ENCODE measurements at places on chromosomes 5 and 9.

GRCh38 chr9:99680191-99680590 is 141.5 kb upstream of the NR4A3 start:
- DNase-seq, result no peak

DNA sequence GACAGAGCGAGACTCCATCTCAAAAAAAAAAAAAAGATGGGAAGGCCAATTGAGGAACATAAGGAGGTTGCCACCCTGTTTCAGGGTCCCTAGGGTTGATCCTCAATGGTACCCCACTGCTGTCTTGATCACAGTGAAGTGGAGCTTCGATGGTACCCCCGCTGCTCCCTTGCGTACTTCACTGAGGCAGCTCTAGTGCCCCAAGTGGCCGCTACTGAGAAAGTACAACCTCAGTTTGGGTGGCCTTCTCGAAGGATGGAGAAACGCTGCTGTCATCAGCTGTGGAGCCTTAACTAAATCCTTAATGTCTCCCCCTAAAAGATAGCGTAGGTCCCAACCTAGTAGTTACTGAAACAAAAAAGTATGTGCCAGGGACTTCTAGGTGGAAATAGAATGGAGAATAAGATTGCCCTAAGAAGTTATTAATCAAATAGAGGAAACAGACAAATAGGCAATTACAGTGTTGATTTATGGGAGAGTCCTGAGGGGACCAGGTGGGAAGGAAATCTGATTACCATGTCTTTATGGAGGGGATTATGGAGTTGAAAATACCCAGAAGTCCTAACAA is 6.3 kb downstream of the TESK1 start:
- no peak for DNase-seq

- DNase-seq, result no peak
These were observed 69.6 kb downstream of the ANKRD33B start for GRCh38 chr5:10633271-10634049.

DNA sequence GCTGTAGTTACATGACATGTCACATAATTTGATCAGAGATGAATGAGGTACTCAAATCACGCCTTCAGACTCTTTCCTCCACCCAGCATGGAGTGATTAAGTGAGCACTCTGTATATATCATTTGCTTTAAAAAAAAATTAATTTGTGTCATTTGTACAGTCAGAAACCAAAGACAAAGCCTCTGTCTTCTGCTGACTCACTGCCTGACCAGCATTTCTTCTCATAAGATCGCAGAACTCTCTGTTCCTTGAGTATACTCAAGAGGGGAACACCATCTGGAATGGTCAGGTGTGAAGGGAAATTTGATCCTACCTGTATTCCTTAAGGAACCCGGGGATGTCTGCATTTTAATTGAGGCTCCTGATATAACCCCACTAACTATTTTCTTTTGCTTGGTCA is 254.4 kb downstream of the FAM114A2 start:
- DNase-seq, result no peak

DNA sequence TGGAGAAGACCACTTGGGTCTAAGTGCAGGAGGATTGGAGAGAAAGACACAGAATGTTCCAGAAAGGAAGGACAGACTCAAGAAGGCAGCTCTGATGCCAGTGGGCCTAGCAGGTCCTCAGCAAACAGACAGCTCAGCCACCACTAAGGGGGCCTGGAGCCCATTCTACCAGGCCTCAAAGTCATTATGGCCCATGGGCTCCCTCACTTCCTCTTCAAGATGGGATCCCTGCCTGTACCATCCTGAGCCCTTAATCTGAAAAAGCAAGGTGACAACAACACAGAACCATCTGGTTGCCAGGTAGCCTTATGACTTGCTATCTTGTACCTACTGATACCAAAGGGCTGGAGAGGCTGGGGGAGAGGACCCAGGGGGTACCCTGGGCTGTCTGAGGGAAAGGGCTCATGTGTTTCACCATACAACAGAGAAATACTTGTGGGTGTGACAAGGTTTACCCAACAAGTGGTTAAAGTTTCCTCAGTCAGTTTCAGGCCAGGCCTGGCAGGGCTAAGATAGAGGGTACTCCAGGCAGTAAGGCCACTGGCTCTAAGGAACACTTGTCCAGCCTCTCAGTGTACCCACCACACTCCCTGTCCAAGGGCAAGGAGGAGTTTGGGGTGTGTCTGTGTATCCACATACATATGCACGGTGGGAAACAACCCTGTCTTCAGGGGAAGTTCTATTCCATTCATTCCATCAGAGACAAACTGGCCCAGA is 30.7 kb downstream of the TCF7 start:
- DNase-seq, result peak; percentile 29

GRCh38 chr5:62343428-62343827 is 37.4 kb downstream of the KIF2A start:
- DNase-seq, result no peak

- no peak for DNase-seq
These were observed 25.7 kb upstream of the IL9 start for GRCh38 chr5:135921388-135921787.

GRCh38 chr5:152560512-152561137 is 155.5 kb upstream of the NMUR2 start:
- peak; percentile 58 for DNase-seq

GRCh38 chr5:60533789-60534188 is 166.2 kb downstream of the DEPDC1B start:
- no peak for DNase-seq

GRCh38 chr5:136249678-136250266 is 56.8 kb upstream of the SMIM32 start:
- DNase-seq, result peak; percentile 68

- no peak for DNase-seq
These were observed 1.0 kb upstream of the EDIL3 start for GRCh38 chr5:84385705-84386104.

DNA sequence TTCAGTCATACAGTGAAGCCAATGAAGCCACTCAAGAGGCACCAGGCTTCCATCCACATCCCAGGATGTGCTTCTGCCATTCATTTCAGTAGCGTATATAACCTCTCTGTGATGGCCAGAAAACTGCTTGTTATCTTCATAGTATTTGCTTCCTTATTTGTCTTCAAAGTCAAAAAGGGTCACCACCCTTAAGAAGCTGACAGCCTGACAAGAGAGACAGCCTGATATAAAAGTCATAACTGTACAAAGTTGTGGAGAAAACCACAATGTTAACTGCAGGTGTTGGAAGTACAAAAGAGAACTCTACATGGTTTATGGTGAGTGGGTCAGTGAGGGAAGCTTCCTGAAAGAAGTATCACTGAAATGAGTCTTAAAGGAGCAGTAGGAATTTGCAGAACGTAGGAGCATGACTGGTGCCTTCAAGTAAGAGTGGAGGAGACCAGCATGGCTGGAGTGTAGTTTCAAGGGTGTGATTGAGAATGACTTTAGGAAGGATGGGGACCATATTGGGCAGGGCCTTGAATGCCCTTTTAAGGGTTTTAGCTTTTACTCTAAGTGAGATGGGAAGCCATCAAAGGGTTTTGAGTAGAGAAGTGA is 33.7 kb downstream of the NIM1K start:
- no peak for DNase-seq

DNA sequence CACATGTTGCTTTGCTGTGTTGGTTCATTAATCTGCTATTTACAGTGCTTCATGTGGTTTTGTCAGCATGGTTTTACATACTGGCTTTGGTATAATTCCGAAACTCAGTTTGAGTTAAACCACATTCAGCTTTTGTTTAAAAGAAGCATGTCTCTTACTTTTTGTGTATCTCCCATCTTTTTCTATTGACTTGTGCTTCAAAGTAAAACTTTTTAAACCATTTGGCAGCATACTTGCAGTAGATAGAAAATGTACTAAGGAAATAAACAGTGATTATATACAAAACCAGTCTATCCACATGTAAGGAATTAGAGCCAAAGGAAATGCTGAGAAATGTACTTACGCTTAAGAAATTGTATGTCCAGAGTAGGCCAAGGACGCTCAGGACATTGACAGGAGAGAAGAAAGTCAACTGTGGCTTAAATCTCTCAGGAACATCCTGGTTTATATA is 286.9 kb downstream of the ARHGEF28 start:
- DNase-seq, result no peak

DNA sequence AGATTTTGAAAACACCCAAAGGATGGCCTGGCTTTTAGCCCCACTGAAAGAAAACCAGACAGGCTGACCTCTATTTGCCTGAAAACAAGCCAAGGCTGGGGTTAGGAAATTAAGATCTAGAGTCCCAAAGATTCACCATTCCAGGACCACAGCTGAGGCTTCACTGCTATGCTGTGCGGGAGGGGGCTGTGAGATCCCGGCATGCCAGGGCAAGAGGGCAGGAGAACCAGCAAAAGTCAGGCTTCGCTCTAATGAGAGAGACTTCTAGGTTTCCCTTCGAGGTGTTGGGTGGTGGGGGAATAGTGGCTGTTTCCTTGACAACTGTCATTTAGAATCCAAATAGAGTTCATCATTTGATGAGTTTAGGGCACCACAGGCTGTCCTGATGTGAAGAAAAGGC is 152.9 kb upstream of the NFIB start:
- no peak for DNase-seq

DNA sequence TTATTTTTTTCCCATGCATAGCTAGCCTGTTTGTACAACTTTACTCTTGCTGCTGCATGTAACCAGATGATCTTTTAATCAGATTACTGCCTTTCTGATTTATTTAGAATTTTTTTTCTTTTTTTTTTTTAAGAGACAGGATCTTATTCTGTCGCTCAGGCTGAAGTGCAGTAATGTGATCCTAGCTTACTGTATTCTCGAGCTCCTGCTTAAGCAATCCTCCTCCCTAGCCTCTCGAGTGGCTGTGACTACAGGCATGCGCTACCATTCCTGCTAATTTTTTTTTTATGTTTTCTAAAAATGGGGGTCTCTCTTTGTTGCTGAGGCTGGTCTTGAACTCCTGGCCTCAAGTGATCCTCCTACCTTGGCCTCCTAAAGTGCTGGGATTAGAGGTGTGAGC is 9.6 kb downstream of the DCP2 start:
- no peak for DNase-seq

DNA sequence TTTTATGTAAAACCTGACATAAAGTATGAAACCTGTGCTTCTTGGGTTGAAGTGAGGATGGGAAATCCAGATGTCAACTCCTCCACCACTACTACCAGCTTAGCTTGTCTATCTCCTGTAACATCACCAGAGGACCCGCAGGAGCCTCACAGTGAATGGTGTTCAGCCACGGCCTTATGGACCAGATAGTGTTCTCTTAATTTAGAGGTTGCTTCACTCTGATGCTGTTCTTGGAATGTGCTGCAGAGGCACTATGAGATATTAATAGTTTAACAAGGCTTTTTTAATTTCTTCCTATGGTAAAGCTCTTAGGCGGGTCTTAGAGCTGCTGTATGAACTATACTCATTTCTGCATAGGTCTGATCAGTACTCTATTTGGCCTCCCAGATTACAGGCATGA is 27.9 kb downstream of the NFX1 start:
- no peak for DNase-seq

DNA sequence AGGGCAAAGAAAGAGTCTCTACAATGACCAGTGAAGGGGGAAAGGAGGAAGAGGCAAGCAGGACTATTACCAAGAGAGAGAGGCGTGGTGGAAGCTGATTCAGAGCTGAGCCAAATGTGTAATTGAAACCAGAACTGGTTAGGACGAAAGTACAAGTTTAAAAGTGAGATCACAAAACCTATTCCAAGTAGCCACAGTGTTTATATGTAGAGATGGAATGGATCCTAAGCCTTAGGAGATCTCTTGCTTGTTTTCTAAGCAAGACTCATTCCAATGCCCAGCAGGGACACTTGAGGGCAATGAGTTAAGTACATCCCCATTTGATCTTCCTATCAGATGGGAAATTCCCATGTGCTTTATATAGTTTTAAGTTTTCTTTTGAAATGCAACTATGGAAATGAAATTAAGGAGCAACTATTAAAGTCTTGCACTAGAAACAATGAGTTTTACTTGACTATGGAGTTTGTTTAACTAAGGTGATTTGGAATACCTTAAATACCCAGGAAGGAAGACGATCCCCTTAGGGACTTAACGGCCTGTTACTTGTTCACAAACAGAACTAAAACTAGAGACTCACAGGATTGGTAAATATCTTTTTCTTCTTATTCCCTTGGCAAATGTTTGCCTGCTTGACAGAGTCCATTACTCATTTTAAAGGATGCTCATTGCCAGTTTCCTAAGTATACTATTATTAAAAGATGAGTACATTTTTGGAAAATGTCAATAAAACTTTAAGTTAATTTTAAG is 51.1 kb upstream of the SNX2 start:
- no peak for DNase-seq

- DNase-seq, result no peak
These were observed 5.7 kb downstream of the ENTPD8 start for GRCh38 chr9:137435381-137435891.

- no peak for DNase-seq
These were observed 33.0 kb upstream of the CTXN3 start for GRCh38 chr5:127615916-127616315.

GRCh38 chr5:18393565-18394442 is 759.5 kb downstream of the TAF11L14 start:
- peak; percentile 40 for DNase-seq

DNA sequence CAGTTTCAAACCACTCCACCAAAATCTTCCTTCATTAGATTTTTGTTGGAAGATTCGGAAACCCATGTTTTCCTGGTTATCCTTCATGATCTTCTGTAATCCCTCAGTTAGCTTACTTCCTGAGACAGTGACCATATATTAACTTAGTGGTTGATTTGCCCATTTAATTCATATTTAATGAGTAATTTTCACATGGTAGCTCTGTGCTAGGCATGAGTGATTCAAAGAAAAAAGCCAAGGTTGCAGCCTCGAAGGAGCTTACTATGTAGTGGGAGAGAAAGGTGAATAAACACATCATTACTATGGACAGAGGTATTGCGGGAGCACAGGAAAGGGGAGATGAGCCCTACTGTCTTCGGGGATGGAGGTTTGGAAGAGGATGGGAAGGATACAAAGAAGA is 158.5 kb downstream of the TLE1 start:
- no peak for DNase-seq

DNA sequence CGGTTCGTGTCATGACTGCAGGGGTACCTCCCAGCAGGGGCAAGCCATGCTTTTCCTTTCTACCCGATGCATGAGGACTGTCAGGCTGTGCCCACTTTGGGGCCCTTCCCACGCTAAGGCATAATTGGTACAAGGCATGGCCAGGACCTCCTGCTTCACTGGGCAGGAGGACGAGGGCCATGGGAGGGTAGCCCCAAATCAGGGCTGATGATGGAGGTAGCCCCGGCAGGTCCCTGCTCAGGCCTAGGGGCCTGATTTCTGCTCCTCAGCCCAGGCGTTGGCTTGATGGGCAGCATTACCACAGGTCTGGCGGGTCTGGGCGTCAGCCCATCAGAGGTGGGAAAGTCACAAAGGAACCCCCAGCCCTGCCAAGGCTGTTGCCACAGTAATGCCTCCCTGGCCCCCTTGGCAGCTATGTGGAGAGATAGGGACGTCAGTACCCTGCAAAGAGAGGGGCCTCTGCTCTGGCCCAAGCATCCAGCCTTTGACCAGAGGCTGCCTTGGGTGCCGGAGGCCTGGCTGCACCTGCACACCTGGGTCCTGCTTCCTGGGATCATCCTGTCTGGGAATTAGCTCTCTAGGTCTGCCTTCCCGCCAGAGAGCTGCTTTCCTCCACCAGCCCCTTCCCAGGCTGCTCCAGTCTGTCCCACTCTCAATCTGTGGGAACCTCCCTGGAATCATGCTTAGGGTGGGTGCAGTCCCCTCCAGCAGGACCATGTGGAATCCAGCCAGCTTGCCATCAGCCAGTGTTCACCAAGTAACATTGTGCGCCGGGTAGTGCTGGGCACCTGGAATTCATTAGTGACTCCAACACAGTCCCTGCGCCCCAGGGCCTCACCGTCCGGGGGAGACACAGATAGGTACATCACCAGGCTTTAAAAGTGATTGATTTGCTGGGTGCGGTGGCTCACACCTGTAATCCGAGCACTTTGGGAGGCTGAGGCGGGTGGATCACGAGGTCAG is 15.4 kb downstream of the TSPAN17 start:
- no peak for DNase-seq

Measured in mesothelial cell of epicardium (in vitro differentiated cells).